Activated T-helper 2 cell treated with anti-CD3 and anti-CD28 coated beads, Interferon-gamma antibody, Interleukin-2, Interleukin-4, amounts not matched to agents 10 μg/mL and 5 μg/mL and 100 μg/mL, durations not matched to agents 14 hours and 24 hours and 36 hours (primary cell): ENCODE measurements at places on chromosomes 2 and 18. TPM values are rescaled to one million over a fixed set of nuclear protein-coding genes. Genes with fewer than 3 reads are reported as not detected.

HOXD3 gene
- total RNA-seq: not detected in 2 replicates

CAVIN2 gene
- not detected in 2 replicates for total RNA-seq

MAP3K19 gene
- total RNA-seq: not detected in 2 replicates

STAMBP gene
- total RNA-seq: 54.3 and 63.4 TPM in 2 replicates

OSBPL6 gene
- 1.8 and 2.3 TPM in 2 replicates for total RNA-seq

KCNG2 gene
- not detected in 2 replicates for total RNA-seq

PARD6G gene
- total RNA-seq: 0.21 and 0.23 TPM in 2 replicates

ARHGAP28 gene
- not detected in 2 replicates for total RNA-seq

TMEM178A gene
- 0.23 and 0.32 TPM in 2 replicates for total RNA-seq

ZNF521 gene
- total RNA-seq: not detected in 2 replicates

PLGLB2 gene
- total RNA-seq: 2.0 and 2.5 TPM in 2 replicates

PLCD4 gene
- total RNA-seq: 0.18 and 0.23 TPM in 2 replicates

DNA sequence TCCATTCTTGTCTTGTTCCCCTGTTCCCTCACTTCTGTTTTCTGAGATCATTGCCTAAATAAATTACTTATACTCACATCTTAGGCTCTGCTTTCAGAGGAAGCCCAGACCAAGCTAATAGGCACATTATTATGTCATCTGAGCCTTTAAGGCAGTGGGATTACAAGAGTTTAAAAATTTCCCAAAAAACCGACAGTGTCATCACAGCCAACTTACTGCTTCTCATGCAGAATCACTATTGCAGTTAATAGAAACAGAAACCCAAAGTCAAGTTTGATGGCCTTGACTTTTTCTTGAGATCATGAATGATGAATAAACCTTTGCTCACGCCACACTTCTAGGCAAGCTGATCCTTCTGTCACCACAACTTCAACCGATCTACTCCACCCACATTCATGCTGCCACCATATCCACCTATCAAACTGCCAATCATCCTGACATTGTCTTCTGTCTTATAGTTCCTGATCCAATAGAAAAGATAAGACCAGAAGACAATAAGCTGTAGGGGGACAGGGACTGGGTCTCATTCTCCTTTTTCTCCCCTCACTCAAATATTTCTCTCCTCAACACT is 142.7 kb upstream of the CREB1 start:
- no peak for DNase-seq

DNA sequence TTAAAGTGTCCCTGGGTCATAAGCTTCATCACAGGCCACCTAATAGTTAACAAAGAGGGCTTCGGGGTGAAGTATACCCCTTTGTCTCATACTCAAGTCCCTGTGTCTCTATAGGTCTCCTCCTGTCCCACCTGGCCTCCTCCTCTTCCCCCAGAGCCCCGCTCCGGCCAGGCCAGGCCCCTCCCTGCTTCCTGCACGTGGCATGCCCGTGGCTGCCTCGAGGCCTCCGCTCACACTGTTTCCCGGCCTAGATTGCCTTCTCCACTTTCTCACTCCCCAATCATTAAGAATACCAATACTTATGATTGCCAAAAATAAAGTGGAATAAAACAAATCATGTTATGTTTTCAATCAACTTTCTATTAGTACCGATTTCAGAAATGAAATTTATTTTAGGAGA is 18.8 kb downstream of the SMYD1 start:
- DNase-seq: no peak

DNA sequence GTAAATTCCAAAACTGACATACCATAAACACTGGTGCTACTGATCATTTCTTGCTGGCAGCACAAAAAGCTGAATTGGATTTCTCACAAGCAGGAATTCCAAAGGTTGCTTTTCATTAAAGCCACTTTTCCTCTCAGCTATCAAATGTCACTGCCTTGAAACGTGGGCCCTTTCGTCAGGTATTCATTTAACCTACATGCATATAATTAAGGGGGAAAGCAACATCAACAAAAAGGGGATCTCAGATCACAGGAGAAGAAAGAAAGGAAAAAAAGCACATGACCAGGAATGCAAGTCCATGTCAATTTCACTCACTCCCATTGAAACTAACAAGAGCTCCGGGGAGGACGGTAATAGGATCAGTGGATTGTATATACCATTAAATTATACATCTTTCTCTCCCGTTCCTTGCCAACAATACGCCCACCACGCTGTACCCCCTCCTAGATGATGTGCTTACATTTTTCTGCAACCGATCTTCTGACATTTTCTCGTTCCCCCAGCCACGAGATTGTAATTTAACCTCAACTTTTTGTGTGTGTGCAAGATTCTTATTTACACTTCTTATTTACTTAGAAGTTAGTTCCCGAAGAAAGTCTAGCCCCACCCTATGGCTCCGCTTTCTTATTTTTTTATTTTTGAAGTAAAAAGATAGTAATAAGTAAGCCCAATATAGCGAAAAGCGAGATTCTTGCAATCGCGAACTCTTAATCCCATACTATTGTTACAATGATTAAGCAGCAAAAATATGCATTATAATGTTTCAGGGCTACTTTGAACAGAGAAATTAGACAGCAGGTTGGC is 725 bp downstream of the FIGN start:
- DNase-seq: no peak

GRCh38 chr18:36299015-36299414 is 1.5 kb downstream of the FHOD3 start:
- DNase-seq: no peak

- DNase-seq: no peak
Observed at GRCh38 chr2:174059884-174060244, 94.7 kb upstream of the SP3 start.

DNA sequence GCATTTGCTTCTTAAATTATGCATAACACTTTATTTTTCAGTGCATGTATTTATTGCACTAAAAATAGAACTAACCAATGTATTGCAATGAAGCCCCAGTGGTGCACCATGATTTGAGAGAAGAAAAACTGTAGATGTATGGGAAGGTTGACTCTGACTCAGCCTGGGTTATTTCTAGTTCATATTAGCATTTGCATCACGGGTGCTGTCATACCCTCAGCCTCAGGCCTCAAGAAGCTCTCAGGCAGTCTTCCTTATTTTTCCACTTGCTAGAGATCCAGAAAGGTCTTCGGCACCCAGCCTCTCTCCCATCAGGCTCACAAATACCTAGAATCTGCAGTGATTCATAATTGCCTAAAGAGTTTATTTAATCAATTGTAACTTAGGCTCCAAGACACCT is 148.0 kb downstream of the DNER start:
- no peak for DNase-seq

DNA sequence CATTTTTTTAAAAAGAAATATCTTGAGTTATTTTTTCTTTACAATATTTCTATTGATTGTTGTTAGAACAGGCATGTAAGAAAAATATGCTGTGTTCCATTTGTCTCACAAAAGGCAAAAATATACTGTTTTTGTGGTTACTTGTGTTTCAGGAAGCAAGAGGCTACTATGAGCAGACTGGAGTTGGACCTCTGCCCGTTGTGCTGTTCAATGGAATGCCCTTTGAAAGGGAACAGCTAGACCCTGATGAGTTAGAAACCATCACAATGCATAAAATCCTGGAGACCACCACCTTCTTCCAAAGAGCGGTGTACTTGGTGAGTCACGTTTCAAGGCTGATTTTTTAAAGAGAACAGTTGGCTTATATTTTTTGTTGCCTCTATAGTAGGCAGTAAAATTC is 54.7 kb downstream of the UGGT1 start:
- DNase-seq: no peak

DNA sequence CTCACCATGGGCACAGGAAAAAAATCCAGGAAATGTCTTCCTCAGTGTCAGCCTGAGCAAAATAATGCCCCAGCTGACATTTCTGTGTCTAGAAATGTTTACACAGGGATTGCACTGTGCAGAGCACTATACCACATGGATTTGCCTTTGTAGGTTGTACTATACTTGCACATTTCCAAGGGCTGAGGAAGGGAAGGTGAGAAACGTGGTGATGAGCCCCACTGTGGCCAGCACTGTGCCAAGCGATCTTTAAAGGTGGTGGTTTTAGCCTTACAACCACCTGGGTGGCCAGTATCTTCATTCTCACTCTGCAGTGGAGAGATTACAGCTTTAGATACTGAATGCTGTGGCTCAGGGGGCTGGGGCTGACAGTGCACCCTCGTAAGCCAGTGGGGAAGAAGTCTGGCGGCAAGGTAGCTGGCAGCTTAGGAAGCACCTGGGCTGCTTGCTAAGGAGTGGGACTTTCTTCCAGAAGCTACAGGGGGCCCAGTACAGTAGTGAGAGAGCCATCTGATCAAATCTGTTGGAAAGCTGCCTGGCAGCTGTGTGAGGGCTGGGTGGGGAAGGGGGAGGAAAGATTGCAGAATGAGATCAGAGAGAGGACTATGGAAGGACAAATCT is 81.4 kb upstream of the MSH2 start:
- DNase-seq: no peak

- DNase-seq: no peak
Observed at GRCh38 chr18:13134551-13135401, 83.8 kb upstream of the LDLRAD4 start.

DNA sequence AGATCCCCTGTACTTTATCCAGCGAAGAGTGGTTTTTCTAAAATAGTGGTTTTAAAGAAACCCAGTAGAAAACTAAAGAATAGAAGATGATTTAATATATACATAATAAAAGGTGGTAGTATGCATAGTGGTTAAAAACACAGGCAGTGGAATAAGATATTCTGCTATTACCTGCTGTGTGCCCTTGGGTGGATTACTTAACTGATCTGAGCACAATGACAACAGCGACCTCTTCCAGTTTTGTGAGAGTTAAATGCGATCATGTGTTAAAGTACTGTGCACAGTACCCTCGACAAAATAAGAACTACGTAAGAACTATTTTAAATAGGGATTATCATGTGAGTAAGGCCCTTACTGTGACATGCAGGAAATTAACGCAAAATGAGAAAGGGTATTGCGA is 30.0 kb upstream of the CHMP1B start:
- no peak for DNase-seq

- DNase-seq: no peak
Observed at GRCh38 chr2:118031566-118031965, 17.7 kb upstream of the CCDC93 start.

DNA sequence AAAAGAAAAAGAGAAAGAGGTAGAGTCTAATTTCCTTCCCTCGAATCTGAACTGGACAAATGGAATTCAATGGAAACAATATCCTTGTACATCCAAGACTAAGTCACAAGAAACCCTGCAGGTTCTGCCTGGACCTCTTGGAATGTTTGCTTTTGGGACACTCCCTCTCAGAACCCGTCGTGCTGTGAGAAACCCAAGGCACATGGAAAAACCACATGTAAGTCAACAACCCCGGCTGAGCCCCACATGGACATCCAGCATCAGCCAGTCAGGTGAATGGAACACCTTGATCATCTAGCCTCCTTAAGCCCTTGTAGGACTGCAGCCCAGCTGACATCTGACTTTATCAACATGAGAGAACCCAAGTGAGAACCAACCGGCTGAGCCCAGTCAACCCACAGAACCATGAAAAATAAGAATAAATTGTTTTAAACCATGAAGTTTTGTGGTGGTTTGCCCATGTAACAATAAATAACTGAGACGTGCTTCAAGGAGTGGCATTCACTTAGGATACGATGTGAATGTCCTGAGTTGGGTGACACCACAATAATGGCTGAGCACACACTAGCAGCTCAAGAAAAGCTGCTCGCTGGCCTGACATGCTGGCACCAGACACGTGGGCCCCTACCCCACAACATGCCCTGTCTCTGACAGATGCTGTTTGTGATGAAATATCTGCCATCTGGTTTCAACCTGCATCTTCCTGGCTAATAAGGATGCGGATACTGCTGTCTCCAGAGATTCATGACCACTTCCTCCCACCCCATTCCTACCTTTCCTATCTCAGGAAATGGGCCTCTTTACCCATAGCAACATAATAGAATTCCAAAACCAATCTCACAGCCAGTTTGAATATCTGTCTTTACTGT is 28.8 kb downstream of the PKDCC start:
- no peak for DNase-seq

DNA sequence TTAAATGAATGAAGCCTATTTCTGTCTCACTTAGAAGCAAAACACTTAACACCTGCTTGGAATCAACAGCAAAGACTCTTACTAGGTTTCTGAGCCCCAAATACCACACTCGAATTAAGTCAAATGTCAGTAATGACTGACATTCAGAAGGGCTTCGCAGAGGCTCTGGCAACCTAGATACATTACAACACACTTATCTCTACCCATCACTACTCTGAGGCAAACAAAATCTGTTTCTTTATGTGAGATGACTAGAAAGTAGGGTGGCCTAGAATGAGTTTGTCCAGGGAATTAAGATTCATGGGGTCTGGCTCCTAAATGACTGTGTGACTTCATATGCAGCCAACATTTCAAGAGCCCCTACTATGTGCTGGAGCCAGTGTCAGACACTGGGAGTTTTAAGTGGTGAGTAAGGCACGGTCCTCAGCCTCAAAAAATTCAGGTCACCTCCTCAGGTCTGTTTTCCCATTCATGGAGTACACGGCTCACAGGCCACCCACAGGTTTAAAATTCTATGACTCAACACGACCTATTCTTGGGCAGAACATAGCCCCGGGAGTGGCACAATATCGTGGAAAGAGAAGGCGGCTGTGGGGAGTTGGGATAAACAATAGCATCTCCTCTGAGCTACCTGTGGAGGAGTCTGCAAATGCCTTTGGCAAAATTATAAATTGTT is 150.3 kb upstream of the ZFP36L2 start:
- DNase-seq: no peak

DNA sequence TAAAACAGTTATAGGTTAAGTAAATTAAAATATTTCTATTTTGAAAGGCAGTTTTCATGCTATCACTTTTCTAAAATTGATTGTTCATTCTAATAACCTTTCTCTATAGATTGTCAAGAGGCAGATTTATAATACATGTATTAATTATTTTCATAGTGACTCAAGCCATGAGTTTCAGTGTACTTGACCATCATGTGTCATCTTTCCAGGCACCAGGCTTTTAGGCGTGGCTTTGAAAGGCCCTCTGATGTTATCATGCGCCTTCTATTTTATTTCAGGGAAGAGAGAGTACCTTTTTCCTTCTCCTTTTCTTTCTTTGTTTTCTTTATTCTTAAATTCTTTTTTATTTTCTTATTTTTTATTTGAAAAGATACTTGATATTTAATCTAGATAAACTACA is 128.3 kb upstream of the ETAA1 start:
- no peak for DNase-seq

DNA sequence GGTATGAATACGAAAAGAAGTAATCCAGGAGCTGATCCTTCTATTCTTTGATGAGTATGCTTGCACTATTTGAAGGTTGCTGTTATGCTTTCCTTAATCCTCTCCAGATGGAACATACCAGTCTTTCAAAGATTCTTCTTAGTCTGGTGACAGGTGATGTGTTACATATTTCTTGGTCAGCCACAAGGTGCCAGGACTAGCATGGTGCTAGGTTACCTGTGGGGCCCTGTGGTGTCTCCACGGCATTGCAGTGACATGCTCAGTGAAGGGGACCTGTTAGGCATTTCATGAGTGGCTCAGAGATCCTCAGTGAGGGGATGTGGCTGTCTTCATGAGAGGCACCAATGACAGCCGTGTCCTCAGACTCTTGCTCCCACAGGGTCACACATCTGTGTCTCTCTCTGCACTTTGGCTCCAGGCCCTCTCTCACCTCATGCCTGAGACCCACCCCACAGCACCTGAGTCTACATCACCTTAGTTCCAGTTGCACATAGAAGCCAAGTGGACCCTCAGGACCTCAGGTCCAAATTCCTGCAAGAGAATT is 13.1 kb upstream of the RAB31 start:
- DNase-seq: no peak
